ENCODE measurements at places on chromosomes 11 and 22. TPM values are rescaled to one million over a fixed set of nuclear protein-coding genes. Genes with fewer than 3 reads are reported as not detected.

DNA sequence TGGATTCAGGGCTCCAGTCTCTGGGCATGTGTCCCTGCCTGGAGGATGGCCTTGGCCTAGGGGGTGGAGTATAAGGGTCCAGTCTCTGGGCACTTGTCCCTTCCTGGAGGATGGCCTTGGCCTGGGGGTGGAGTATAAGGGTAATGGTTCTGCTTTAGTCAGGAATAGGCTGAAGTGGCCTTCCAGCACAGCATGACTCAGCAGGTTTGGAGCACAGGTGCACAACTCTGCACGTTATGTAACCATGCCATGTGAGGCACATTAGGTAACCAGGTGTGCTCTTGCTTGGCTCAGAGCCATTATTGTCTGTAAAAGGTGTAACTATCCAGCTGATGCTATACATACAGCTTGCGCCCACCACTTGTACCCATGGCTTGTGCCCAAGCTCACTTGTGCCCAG is 48.4 kb upstream of the POLD3 start:
- no peaks in the 10 kb centered on the region for H3K36me3 ChIP-seq
- no peaks in the 10 kb centered on the region for H3K27me3 ChIP-seq
- no peak overlapping the region for H3K27ac ChIP-seq
- no peak for DNase-seq
- no peaks in the 10 kb centered on the region for H3K4me1 ChIP-seq

GRCh38 chr11:134921938-134922337 is 509.9 kb upstream of the B3GAT1 start:
- no peak overlapping the region for H3K4me3 ChIP-seq
- no peaks in the 10 kb centered on the region for H3K4me1 ChIP-seq
- no peak overlapping the region for H3K27ac ChIP-seq
- DNase-seq = no peak

- peaks cover 10% of the 10 kb centered on the region for H3K27me3 ChIP-seq
- H3K27ac ChIP-seq = no peak overlapping the region
- peak; percentile 32 for DNase-seq
- no peaks in the 10 kb centered on the region for H3K36me3 ChIP-seq
- no peak overlapping the region for H3K4me3 ChIP-seq
Measured at GRCh38 chr22:38403812-38404211, 51.2 kb downstream of the KCNJ4 start.

- no peak for DNase-seq
- no peak overlapping the region for H3K27ac ChIP-seq
- no peaks in the 10 kb centered on the region for H3K36me3 ChIP-seq
- no peak overlapping the region for H3K4me3 ChIP-seq
- H3K27me3 ChIP-seq = no peaks in the 10 kb centered on the region
- no peaks in the 10 kb centered on the region for H3K4me1 ChIP-seq
Measured at GRCh38 chr11:7949934-7950333, 8.4 kb upstream of the OR10A3 start.

Gene CSF2RB
- total RNA-seq = 30.1 TPM

Gene APOA4
- not detected for total RNA-seq

- H3K4me1 ChIP-seq = no peaks in the 10 kb centered on the region
- no peaks in the 10 kb centered on the region for H3K27me3 ChIP-seq
- H3K4me3 ChIP-seq = no peak overlapping the region
- no peaks in the 10 kb centered on the region for H3K36me3 ChIP-seq
- DNase-seq = no peak
- H3K27ac ChIP-seq = no peak overlapping the region
Measured at GRCh38 chr11:104390651-104391050, 226.7 kb upstream of the PDGFD start.

Data from lower lobe of right lung (tissue), 2 donors.